ENCODE measurements at places on chromosomes 13 and 19.

DNA sequence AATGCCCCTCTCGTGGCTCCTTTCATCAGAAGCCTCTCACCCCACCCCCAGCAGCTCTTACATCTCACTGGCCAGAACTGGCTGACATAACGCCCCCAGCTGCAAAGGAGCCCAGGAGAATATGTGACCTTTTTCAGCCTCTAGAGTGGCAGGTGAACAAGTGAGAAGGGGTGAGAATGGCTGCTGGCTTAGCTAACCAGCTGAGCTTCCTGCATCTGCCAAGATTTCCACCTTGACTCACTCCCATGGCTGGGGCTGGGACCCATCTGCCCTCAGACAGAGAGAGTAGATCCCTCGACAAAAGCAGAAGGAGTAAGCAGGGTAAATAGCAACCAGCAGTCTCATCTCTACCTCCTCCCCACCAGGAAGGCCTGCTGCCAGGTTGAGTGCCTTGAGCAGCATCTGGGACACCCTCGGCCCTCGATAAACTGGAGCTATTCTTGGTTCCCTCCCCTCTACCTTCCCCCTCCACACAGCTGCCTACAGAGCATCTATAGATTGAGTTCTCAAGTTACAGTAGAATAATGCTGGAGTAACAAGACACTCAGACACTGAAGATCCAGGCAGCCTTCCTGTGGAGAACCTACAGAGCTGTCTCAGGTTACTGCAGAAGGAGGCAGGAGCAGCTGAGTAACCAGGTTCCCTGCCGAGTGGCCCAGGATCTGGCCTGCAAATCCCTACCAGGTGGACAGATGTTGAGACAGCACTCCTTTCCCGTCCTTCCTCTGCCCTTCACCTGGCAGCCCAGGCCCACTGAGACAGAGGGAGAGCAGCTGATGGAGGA lies 15.5 kb downstream of the KASH5 start:
- no peak for DNase-seq
- H3K4me1 ChIP-seq: peaks cover 15% of the 10 kb centered on the region
- peak overlapping the region; percentile 46 for H3K27ac ChIP-seq
- H3K27me3 ChIP-seq: no peaks in the 10 kb centered on the region

- H3K4me1 ChIP-seq: peaks cover 11% of the 10 kb centered on the region
- H3K36me3 ChIP-seq: no peaks in the 10 kb centered on the region
- no peak for DNase-seq
- H3K27ac ChIP-seq: no peak overlapping the region
Observed at GRCh38 chr13:109792416-109793059, 6.2 kb upstream of the IRS2 start.

GRCh38 chr19:47651132-47651531 lies 42.2 kb downstream of the BICRA start:
- H3K27me3 ChIP-seq: no peaks in the 10 kb centered on the region
- no peak overlapping the region for H3K4me3 ChIP-seq
- H3K27ac ChIP-seq: no peak overlapping the region
- no peaks in the 10 kb centered on the region for H3K36me3 ChIP-seq
- H3K4me1 ChIP-seq: peaks cover 25% of the 10 kb centered on the region

GRCh38 chr13:76991432-76991795 lies 467 bp upstream of the CLN5 start:
- H3K27ac ChIP-seq: peak overlapping the region; percentile 54
- no peak for DNase-seq
- H3K27me3 ChIP-seq: no peaks in the 10 kb centered on the region
- peaks cover 20% of the 10 kb centered on the region for H3K4me1 ChIP-seq

- no peaks in the 10 kb centered on the region for H3K27me3 ChIP-seq
- no peaks in the 10 kb centered on the region for H3K4me1 ChIP-seq
- H3K4me3 ChIP-seq: no peak overlapping the region
- no peaks in the 10 kb centered on the region for H3K36me3 ChIP-seq
Observed at GRCh38 chr13:22287343-22287920, 616.6 kb downstream of the FGF9 start.

DNA sequence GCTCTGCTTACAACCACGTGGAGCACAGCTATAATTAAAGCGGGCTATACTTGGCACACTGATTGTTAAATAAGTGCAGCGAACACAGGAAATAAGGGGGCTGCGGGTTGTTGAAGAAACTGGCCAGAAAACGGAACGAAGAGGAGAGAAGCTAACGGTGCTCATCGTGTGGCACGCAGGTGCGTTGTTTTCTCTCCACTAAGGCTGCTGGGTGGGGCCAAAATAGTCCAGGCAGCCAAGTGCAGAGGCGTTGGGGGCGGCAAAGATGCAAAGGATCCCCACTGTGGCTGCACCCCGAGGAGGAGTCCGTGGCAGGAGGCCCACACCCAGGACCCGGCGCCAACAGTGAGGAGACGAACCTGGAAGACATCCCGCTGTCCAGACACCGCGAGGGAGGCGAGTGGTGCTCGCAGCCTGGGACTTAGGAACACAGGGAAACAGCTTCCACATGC lies 8.1 kb upstream of the ARL11 start:
- H3K4me1 ChIP-seq: no peaks in the 10 kb centered on the region
- no peak overlapping the region for H3K4me3 ChIP-seq
- no peaks in the 10 kb centered on the region for H3K27me3 ChIP-seq
- DNase-seq: no peak
- no peaks in the 10 kb centered on the region for H3K36me3 ChIP-seq

DNA sequence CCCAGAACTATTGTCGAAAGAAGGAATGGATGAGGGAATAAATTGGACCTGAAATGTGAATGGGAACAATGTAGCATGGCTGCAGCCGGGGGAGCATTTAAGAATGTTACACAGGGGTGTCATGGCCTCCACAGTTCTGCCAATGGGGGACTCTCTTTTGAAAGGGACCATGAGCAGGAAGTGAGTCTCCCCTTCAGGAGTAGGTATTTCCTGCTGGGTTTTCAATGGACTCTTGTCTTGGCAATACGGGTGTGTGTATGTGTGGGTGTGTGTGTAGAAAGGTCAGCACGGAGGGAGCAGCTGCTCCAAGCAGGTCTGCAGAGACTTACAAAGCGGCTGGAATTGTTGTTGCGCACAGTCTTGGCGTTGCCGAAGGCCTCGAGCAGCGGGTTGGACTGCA lies 24.4 kb downstream of the MYO1F start:
- no peak overlapping the region for H3K27ac ChIP-seq
- peak overlapping the region; percentile 26 for H3K4me3 ChIP-seq
- H3K36me3 ChIP-seq: no peaks in the 10 kb centered on the region
- peaks cover 10% of the 10 kb centered on the region for H3K4me1 ChIP-seq
- peak; percentile 75 for DNase-seq
- H3K27me3 ChIP-seq: no peaks in the 10 kb centered on the region

DNA sequence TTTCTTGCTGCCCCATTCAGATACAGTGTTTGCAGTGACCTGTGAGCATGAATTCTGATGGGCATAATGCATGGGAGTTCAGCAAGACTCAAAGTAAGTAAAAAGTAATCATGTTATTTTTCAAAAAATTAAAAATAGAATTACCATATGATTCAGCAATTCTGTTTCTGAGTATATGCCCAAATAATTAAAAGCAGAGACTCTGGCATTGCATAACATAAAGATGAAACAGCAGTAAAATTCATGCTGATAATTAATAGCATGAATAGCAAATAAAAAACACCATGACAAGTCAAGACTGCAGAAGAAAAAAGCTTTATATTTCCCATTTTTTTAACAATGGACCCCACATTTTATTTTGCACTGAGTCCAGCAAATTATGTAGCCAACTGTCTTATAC lies 21.3 kb downstream of the RNF6 start:
- DNase-seq: no peak
- H3K27ac ChIP-seq: no peak overlapping the region
- H3K4me3 ChIP-seq: no peak overlapping the region
- H3K27me3 ChIP-seq: no peaks in the 10 kb centered on the region
- H3K4me1 ChIP-seq: no peaks in the 10 kb centered on the region

DNA sequence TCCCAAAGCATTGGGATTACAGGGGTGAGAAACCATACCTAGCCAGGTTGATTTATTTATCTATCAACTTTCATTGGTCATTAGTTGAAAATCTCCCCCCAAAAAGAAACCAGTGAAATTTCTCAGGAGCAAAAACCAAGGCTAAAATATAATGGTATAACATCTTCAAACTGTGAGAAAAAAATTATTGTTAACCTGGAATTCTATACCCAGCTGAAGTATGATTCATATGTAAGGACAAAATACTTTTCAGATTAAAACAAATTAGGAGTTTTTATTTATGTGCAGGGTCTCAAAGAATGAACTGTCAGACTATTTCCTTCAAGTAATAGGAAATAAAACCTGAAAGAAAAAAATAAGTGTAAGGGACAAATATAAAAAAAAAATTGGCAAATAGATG lies 1053.9 kb downstream of the UQCRFS1 start:
- no peak overlapping the region for H3K27ac ChIP-seq
- H3K36me3 ChIP-seq: no peaks in the 10 kb centered on the region
- H3K27me3 ChIP-seq: no peaks in the 10 kb centered on the region
- no peak for DNase-seq

DNA sequence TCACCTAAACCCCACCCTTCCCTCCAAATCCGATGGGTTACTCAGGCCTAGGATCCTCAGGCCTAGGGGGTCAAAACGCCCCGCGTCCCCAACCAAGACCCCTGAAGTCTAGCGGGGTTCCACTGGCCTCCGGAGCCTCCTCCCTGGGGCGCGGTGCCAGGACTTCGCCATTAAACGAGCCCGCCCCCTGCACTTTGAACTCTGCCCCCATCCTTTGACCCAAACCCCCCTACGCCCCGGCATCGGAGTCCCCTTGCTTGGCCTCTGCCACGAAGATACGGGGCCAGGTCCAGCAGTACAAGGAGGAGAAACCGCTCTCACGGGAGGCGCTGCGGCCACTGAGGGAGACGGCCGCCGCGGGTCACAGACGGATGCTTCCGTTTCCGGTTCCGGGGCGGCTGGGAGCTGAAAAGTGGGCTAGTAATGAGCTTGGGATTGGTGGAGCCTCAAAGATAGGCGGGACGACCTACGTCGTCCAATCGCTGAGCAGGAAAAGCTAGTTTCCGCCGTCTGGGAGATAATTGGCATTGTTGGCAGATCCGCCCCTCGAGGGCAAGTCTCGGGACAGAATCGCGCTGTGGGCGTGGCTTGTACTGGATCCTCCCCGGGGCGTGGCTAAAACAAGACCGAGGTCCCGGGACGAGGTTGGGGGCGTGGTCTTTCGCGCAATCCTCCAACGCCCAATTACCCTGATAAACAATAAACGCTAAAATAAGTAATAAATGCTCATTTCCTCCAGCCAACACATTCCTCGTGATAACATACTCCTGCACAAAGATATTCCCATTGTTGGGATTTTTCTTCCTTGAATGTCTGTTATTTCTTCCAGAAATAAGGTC lies 5.7 kb upstream of the ZNF77 start:
- no peaks in the 10 kb centered on the region for H3K36me3 ChIP-seq
- peak overlapping the region; percentile 90 for H3K4me3 ChIP-seq
- peaks cover 12% of the 10 kb centered on the region for H3K4me1 ChIP-seq
- peak; percentile 99 for DNase-seq
- H3K27me3 ChIP-seq: no peaks in the 10 kb centered on the region

DNA sequence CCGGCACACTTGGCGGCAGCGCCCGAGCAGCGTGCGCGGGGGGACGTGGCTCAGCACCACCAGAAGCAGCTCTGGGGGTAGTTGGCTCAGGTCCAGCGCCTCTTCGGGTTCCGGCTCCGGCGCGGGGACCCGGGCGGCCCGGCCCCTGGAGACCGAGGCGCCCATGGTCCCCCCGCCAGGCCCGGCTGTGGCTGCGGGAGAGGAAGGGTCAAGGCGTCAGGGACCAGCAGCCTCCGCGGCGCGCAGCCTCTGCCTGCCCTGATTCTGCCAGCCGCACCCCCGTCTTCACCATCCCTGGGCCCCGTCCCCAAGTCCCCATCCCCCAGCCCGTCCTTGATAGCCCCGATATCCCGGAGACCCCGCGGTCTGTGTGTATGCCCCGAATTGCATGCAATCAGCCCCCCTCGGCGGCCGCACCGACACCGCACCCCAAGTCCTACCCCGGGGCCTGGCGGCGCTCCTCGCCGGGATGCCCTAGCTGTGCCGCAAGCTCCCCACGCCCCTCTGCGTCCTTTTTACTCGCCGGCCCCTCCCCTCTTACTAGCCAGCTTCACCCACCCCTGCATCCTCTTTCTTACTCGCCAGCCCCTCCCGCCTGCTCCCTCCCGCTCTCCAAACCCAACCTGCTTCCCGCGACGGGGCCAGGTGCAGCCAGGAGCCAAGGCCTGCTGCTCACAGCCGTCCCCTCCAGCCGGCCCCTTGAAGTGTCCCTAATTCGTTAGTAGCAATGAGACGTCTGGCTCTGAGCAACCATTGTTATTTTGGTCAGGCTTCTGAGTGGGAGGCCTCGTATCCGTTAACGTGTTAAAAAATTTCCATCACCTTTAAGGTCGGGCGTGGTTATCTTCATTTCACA lies at the start of gene FBXO27:
Gene FBXO27, minus strand, starts transcription at position 487 of the 856 bp plus-strand sequence. Its CDS starts 322 bp downstream, at position 165.
- no peaks in the 10 kb centered on the region for H3K27me3 ChIP-seq
- peak within 1 kb of the TSS; percentile 51 for H3K4me3 ChIP-seq
- no peaks in the 10 kb centered on the region for H3K36me3 ChIP-seq
- DNase-seq: peak; percentile 16

DNA sequence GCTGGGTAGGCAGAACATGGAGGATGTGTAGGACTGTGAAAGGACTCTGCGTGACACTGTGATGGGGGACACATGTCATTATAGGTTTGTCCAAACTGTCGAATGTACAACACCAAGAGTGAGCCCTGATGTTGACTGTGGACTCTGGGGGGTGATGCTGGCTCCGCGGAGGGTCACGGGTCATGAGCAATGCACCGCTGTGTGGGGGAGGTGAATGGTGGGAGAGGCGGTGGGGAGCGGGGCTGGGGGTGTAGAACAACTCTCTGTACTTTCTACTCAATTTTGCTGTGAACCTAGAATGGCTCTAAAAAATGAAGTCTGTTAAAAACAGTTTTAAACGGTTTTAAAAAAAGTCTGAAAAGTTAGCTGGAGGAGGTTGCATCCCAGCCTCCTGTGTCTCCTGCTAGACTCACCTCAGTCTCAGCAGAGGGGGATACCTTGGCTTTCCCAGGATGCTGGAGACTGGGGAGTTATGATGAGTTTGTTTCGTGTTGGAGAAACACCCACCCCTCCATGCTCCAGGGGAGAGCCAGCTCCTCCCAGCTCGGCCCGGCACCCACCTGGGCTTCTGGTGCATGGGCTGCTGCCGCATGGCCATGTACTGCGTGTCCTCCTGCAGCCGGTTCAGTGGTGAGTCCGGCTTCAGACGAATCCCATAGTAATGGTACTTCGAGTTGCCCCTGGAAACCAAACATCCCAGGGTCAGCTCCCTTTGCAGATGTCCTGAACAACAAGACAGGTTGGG lies 34.7 kb upstream of the RANBP3 start:
- H3K36me3 ChIP-seq: no peaks in the 10 kb centered on the region
- no peak for DNase-seq
- H3K4me1 ChIP-seq: no peaks in the 10 kb centered on the region
- H3K27ac ChIP-seq: no peak overlapping the region
